ENCODE measurements at places on chromosomes 7 and 10.

GRCh38 chr7:133118261-133118660, 36.4 kb upstream of the CHCHD3 start:
- no peak for DNase-seq

DNA sequence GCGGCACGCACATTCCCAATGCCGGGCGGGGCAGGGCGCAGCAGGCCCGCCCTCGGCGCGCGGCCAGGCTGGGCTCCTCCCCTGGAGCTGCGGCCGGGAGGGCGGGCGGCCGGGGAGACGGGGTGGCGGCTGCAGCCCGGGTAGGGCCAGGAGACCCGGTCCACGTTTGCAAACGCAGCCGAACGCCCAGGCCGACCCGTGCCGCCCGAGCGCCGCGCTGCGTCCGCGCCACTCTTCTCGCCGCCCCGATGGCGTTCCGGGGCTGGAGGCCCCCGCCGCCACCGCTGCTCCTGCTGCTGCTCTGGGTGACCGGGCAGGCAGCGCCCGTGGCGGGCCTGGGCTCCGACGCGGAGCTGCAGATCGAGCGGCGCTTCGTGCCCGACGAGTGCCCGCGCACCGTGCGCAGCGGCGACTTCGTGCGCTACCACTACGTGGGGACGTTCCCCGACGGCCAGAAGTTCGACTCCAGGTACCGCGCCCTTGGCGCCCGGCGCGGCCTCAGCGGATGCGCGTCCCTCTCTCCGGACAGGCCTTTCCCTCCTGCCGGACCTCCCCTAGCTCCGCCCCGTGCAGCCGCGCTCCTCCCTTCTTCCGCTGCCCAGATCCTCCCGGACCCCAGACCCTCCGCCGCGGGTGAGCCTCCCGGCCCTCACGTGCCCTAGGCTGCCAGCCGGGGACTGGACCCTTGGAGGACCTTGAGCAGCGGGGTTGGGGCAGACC, at the start of gene FKBP9:
Gene FKBP9 (plus strand): TSS at position 115 of the 720 bp plus-strand sequence. CDS start 134 bp downstream, at position 249.
- DNase-seq = no peak

DNA sequence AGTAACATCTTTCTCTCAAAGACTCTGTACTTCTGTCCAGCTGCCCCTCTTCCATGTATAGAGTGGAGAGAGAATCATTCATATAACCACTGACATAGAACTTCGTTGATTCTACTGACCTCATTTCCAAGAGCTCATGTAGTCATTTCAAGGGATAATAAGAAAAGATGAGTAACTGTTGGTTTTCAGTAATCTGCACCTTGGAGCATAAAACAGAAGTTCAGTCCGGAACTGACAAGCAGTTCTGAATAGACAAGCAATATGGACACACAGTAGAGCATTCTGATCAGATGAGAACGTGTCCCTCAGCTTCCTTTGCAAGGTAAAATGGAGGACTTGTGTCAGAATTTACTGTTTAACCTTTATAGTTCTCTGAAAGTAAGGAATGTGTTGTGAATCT, 847.1 kb downstream of the REEP3 start:
- DNase-seq = no peak

DNA sequence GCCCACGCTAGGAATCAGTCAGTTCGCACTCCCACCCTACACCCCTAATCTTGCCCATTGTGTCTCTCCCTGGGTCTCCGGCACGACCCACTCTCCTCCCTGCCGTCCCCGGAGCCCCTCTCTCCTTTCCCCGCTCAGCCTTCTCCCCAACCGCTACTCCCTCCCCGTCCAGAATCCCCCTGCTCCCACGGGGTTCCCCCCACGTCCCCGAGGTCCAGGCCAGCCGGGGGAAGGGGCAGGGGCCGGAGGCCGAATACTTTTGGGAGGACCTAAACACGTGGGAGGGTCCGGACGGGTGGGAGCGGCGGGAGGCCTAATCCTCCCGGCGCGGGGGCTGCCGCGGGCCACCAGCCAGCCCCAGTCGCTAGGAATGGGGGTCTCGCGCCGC, 560 bp downstream of the RARRES2 start:
- no peak for DNase-seq

- no peak for DNase-seq
These were observed 14.4 kb downstream of the PROSER2 start for GRCh38 chr10:11837372-11838161.

- no peak for DNase-seq
These were observed 112.8 kb downstream of the PRLHR start for GRCh38 chr10:118482393-118483331.

DNA sequence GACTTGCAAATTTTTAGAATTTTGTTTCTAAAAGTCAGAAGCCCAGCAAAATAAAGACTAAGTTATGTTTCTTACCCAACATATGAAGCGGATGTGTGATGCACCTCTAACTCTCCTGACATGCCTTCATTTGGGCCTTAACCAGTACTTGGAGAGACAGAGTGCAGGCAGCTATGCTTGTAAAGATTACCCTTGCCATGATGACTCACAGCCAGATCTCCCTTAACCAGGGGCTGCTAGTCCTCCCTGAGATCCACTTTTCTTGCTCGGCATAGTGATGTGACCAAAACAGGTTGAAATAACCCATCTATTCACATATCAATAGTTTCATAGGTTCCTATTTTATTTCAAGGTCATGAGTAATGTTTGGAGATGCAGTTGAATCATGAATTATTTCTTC, 43.6 kb downstream of the PPP1R3A start:
- no peak for DNase-seq

GRCh38 chr7:105295596-105296352, 92.9 kb downstream of the SRPK2 start:
- no peak for DNase-seq

- DNase-seq = no peak
These were observed 65.8 kb downstream of the MICALL2 start for GRCh38 chr7:1393421-1393820.

DNA sequence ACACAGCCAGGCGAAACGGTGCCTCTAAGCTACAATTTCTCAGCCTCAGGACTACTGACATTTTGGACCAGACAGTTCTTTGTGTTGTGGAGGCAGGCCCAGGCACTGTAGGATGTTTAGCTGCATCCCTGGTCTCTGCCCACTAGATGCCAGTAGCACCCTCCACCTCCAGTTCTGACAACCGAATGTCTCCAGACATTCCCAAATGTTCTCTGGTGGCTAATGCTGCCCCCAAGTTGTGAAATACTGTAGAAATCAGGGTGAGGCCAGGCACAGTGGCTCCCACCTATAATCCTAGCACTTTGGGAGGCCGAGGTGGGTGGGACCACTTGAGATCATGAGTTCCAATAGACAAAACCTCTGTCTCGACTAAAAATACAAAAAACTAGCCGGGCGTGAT, 18.2 kb downstream of the HNRNPF start:
- no peak for DNase-seq

- no peak for DNase-seq
These were observed 185.9 kb downstream of the RAB11FIP2 start for GRCh38 chr10:117860823-117861222.
